ENCODE measurements at places on chromosomes 11 and 22. TPM values are rescaled to one million over a fixed set of nuclear protein-coding genes. Genes with fewer than 3 reads are reported as not detected.

ELFN2 gene
- polyA plus RNA-seq, result 1.3 TPM

MIOX gene
- not detected for polyA plus RNA-seq

DNA sequence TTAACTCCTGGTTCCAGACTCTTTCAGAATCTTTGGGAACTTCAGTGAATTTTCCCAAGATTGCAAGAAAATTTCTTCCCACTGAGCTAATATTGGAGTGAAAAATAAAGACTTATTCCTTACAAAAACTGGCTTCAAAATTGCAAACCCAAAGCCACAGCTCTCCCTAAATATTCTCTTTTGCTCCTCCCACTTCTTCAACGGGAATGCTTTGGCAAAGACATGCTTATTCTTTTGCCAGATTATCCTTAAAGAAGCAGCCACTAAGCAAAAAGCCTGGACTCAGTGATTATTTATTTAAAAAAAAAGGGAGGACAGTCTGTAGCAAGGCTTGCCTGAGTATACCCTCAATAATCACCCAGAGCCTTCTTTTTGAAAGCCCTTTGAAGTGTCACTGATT lies 902.4 kb upstream of the CCDC90B start:
- DNase-seq, result no peak

- DNase-seq, result no peak
Measured at GRCh38 chr11:12634329-12634728, 39.9 kb upstream of the TEAD1 start.

DNA sequence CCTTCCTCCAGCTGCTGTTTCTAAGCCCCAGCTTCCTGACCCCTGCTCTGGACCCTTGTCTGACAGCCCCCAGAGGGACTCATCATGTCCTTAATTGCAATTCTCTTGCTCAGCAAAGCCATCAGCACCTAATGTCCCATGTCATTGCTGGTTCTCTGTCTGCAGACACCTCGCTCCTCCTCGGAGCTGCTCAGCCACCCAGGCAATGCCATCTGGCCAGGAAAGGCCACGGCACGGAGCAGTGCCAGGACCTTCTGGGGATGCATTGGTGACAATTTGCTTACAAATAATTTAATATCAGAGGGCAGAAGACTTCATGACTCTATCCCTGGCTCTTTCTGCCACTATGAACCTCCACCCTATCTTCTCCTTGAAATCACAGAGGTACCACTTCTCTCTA lies 107.0 kb upstream of the THY1 start:
- no peak for DNase-seq

GRCh38 chr11:133228471-133229329 lies 303.6 kb downstream of the OPCML start:
- DNase-seq, result peak; percentile 35

DNA sequence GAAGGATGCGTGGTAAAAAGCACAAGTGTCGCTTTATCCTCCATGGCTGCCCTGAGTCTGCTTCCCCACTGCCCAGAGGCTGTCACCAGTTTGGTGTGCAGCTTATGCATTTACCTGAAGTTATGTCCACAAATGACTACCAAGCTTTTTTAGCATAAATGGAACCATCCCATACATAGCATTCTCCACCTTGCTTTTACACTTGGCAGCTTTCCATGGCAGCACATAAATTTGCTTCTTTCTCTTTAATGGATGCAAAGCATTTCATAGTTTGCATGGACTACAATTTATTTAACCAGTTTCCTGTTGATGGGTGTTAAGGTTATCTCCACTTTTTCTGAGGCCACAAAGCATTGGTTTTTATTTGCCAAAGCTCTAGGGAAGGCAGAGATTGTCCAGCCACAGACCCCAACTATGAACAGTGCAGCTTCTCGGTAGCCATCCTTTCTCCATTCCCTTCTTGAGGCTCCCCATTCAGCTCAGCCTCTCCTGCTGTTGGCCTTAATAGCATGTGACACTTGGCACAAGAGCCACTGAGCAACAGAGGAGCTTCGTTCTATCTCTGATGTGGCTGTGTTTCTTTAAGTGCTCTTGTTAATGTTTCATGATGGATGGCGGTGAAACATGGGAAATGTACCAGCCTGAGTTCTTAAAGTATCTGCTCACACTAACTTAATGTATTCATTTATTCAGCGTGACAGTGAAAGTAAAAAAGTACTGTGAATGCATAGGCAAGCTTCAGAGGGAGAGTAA lies 59.8 kb upstream of the NAV2 start:
- no peak for DNase-seq

GRCh38 chr11:57476047-57476756 lies 15.9 kb downstream of the RTN4RL2 start:
- DNase-seq, result peak; percentile 70

- DNase-seq, result peak; percentile 77
Measured at GRCh38 chr11:76588455-76589325, 81.9 kb downstream of the LRRC32 start.

DNA sequence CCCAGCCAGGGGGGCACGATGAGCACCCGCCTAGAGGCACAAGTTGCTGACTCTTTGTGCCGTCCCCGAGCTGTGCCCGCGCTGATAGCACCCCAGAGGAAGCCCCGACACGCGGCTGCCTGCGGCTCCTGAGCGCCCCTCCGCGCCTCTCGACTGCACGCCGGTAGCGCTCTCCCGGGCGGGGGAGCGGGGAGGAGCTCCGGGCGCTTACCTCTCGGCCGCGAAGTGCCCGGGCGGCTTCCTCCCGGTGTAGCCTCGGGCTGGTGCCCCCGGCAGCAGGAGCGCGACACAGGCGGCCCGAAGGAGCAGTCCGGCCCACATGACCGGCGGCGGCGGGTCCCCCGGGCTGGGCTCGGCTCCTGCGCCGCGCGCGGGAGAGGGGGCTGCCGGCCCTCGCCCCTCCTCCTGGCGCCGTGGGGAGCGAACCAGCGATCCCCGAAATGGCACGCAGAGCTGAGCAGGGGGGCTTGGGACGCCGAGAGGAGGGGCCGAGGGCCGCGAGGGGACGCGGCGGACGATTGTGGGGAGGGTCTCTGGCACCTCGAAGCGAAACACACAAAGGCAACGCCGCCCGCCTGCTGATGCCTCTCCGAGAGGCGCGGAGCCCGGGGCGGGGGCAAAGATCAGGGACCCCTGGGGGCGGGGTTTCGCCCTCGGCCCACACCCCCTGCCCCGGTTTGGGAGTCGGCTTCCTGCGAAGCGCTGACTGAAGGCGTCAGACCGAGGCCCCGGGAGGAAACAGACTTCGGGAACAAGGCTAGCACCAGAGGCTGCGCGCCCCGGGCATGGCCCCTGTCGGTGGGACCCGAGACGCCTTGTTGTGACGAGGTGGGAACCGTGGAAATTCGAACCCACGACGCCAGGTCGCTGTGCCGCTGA lies at the start of gene VWCE:
VWCE (minus strand) TSS at position 600 of the 879 bp plus-strand sequence; CDS start at position 321, 279 bp downstream.
- DNase-seq, result peak; percentile 87
